ENCODE measurements at places on chromosomes 3 and 15.

GRCh38 chr3:119350114-119350513, 55.9 kb downstream of the ARHGAP31 start:
- no peak for DNase-seq

GRCh38 chr15:25245801-25246622, 192.8 kb downstream of the UBE3A start:
- DNase-seq, result no peak

- DNase-seq, result no peak
Measured at GRCh38 chr3:172204716-172205115, 165.3 kb downstream of the FNDC3B start.

DNA sequence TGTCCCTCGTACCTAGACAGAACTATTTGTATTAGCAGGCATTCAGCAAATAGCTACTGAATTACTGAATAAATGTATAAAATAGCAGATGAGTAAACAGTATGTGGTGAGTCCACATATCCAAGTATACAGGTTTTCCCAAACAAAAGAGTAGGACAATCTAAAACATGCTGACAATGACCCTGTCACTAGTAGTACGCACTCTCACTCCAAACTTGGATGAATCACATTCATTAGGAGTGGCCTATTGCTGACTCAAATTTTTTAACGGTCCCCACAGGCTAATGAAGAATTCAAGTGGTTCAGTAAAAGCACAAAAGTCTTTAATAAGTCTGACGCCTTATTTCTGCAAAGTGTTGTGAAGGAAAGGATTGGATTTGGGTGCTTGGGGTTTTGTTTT, 449.3 kb upstream of the THBS1 start:
- no peak for DNase-seq

DNA sequence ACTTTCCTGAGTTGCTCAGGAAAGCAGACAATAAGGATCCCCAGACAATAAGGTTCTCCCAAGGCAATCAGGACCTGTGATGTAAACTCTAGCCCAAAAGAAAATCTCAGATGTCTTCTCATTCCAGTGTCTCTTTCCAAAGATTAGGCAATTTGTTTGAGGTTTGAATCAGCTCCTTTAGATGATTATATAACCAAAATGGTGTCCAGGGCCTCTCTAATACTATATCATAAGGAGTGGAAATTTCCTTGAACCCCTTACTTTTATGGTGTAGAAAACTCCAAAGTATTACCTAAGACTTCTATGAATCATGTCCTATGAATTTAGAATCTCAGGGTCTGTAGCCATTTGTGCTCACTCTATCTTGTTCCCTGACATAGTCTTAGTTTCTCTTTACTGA, 65.9 kb downstream of the GPR176 start:
- no peak for DNase-seq
